Calu3 (cell line): ENCODE measurements at places on chromosomes 11 and 22. TPM values are rescaled to one million over a fixed set of nuclear protein-coding genes. Genes with fewer than 3 reads are reported as not detected.

- DNase-seq, result no peak
These were observed 119.3 kb downstream of the ABTB2 start for GRCh38 chr11:34238533-34238932.

DNA sequence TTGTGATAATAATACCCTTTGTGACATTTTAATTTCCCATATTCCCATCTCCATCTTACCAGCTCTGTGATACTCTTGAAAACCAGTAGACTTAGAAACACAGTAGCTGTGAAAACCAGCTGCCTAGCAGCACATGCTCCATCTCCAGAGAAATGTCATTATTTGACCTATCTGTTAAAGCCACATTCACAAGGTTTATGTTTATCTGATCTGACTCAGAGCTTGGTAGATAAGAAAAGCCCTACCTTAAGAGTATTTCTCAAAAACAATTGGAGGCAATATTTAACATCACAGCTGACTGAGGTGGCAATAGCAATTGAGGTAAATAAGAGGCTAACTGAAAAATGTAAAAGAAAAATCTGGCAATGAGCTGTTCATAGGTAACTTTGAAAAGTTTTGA, 8.1 kb upstream of the ANO3 start:
- no peak for DNase-seq

DNA sequence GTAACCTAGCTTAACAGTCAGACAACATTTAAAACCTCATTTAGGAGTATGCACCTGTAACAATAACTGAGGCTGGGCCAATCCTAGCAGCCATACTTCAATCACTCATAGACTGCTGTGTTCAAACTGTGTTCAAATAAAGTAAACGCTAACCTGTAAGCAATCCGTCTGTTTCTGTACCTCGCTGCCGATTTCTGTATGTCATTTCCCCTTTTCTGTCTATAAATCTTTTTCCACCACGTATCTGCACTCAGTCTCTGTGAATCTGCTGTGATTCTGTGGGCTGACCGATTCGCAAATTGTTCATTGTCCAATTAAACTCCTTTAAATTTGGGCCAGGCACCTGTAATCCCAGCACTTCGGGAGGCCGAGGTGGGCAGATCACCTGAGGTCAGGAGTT, 12.3 kb downstream of the APOBEC3H start:
- no peak for DNase-seq

DNA sequence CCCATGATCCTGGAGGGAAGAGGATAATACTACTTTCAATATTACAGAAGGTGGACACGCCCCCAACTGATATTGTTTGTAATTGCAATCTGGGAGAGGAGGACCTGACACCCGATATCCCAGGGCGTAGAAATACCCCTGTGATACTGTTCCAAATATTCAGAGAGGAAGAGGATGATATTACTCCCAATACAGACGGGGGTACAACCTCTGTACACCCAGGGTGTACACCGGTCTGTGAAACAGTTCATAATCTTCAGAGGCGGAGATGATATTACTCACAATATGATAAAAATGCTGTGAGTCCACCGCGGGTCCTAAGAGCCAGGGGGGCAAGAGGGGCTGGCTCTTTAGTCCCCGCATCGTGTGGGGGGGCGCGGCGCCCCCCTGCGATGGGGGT, 57.2 kb upstream of the ALDH3B2 start:
- no peak for DNase-seq

DNA sequence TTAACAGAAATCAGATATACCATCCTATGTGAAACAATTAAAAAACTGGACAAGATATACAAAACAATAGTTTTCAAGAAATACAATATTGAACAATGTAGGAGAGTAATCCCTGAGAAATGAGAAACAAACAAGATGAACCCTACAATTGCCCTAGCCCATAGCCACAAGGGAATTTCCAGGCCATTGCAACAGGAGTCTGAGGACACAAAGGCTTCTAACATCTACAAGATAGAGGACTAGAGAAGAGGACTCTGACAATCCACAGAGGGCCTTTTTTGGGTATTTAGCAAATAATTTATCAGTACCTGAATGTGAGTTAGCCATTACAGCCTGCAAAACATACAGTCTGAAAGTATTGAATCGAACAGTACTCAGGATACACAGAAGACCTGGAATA, 251.7 kb downstream of the GRM5 start:
- no peak for DNase-seq

GRCh38 chr11:2761131-2762030, 61.6 kb upstream of the KCNQ1OT1 start:
- no peak for DNase-seq

- no peak for DNase-seq
These were observed 142.1 kb downstream of the WNT11 start for GRCh38 chr11:76064192-76064591.

GRCh38 chr22:27358096-27358870, 443.3 kb downstream of the MN1 start:
- no peak for DNase-seq

DNA sequence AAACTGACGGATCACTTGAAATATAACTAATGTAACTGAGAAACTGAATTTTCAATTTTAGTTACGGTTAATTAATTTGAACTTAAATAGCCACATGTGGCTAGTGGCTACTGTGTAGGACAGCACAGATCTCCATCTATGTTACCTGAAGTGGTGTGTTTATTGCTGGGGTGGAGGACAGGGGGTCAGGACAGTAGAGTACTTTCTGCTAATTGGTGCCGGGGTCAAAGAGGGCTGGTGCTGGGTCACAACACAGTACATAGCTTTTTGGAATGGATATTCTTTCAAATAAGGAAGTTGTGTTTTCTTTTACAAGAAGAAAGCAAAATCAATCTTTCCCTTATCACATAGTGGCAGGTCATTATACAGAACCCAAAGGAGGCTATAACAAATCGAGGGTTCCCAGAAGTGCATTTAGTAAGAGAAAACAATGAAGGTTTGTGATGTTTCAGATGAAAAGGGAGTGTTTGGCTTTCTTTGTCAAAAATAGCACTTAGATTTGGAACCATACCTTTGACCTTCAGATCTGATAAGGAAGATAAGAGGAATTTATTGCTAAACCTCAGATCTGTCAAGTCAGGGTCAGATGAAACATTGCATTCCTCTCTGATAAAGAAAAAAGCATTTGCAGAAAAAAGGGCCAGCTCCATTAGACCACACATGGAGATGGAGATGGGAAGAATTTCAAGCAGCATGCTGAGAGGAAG, 384.5 kb downstream of the AASDHPPT start:
- DNase-seq, result no peak

- no peak for DNase-seq
These were observed 2.4 kb downstream of the TSKU start for GRCh38 chr11:76785513-76785912.

GRCh38 chr11:57566905-57567514, 462 bp downstream of the UBE2L6 start:
- no peak for DNase-seq

DNA sequence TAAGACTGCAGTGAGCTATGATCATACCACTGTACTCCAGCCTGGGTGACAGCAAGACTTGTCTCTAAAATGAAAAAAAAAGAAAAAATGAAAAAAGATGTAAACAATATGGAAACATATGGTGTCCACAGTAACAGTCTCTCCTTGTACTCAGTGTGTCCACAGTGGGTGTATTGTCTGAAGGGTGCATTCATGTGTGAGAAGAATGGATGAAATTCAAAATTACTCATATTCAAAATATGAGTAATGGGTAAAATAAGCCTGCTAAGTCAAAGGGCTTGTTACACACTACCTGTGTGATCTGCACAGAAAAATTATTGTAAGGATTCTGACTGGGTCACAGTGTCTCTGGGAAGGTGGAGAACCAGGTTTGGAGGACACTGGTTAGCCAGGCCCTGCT, 26.9 kb downstream of the PPFIA1 start:
- no peak for DNase-seq

GRCh38 chr11:19735157-19735908, 22.7 kb downstream of the NAV2 start:
- DNase-seq, result no peak

- no peak for DNase-seq
These were observed 6.5 kb downstream of the MMP1 start for GRCh38 chr11:102791271-102792036.

DNA sequence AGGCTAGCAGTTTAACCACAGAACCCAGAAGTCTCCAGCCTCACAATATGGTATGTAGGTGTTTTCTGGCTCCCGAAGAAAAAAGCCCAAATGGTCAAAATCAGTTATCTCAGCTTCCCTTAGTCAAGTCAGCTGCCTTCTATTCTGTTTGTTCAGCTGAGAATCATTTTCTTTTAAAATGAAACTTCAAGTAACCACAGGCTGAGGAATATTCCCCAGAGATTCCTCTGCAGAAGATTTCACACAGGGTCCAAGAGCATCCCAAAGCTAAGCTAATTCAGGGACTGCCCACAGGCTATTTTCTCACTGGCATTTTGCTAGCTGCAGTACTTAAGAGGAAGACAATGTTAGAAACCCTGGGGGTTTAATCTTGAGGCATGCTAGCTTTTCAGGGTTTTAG, 977.0 kb upstream of the CHORDC1 start:
- no peak for DNase-seq

DNA sequence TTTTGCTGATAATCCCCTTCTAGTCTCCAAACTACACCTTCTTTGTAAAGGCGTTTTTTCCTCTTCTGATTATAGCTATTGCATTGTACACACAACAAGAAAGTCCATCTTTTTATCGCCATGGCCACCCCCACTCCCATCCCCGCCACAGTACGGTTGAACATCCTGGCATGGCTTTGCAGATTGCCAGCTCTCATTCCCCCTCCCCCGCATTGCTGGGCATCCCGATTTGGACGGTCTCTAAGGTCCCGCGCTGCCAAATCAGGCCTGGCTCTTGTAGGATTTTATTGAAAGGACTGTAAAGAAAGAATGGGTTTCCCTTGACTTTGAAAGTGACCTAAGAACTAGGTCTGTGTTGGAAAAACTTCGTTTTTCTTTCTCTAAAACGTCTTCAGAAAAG, 916 bp upstream of the SLC6A5 start:
- no peak for DNase-seq

DNA sequence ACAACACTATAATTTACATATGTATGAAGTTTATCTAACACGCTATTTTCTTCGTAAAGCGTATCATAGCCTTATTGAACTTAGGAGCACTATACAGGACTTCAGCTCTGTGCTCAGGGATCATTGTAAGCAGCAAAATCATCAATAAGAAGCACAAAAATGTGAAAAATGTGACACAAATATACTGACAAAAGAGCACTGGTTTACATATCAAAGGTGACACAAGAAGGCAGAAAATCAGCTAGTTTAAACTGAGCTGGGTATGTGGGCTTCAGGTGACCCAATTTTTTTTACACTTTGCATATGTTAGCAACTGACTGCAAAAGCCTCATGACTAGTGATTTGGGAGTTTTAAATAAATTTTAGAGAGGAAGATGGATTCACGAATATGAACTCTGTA, 215.2 kb upstream of the CHORDC1 start:
- DNase-seq, result no peak

DNA sequence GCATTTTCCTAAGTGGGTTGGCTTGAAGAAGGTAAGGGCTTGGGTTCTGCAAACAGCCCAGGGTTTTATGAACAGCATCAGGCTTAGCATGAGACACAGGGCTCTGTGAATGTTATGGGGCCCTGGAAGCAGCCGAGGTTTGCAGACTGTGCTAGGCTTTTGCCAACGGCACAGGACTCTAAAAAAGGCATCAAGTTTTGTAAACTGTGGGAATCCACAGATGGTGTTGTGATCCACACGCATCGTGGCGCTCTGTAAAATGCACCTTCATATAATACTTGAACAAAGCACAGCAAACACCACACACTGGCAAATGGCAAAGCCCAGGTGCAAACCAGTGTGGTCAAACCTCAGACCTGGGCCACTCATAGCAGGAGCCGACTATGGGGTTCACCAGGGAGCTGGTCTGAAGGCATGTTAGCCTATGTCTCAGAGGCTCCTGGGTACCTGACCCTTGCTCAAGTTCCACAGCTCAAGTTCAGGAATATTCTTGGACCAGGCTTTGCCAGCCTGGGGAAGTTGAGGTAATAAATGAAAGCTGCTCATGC, 2.4 kb upstream of the SLCO2B1 start:
- no peak for DNase-seq

Gene DKK3
- 11.9 and 14.6 TPM in 2 replicates for total RNA-seq
